Stimulated activated CD8-positive, alpha-beta memory T cell treated with anti-CD3 and anti-CD28 coated beads, Interleukin-4, amount 100 ng/mL, for 1 hour (primary cell): ENCODE measurements at places on chromosomes 3 and 15.

DNA sequence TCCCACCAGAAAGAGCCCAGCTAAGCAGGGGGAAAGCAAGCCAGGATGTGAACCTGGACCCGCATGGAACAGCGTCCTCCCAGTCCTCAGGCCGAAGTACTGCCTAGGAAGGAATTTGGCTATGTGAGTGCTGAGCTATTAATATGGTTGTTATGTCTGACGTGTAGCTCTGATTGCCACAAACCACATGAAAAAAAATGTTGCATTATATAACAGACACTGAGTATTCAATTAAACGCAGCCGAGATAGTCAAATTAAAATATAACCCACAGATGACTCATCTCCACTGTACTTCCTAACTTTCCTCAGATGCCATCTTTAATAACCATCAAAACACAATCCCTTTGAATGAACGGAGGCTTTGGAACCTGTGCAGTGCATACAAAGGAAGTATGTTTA is 111.1 kb downstream of the GABRB3 start:
- no peak for DNase-seq

DNA sequence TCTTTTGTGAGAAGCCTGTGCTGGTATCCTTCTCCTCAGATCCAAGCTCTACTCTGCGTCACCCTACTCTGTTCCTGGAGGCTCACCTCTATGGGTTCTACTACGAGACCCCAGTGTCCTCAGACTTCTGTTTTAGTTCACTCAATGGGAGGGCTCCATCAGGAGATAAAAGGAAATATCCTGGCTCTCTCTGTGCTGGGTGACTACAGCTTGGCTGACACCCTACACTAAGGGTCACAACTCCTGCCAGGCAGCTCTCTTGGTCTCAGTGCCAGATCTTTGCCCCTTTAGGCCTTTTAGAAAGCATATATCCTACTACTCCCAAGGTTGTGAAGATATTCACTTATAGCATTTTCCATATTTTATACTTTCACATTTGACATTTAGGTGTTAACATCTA is 46.5 kb downstream of the SPG11 start:
- DNase-seq, result no peak

DNA sequence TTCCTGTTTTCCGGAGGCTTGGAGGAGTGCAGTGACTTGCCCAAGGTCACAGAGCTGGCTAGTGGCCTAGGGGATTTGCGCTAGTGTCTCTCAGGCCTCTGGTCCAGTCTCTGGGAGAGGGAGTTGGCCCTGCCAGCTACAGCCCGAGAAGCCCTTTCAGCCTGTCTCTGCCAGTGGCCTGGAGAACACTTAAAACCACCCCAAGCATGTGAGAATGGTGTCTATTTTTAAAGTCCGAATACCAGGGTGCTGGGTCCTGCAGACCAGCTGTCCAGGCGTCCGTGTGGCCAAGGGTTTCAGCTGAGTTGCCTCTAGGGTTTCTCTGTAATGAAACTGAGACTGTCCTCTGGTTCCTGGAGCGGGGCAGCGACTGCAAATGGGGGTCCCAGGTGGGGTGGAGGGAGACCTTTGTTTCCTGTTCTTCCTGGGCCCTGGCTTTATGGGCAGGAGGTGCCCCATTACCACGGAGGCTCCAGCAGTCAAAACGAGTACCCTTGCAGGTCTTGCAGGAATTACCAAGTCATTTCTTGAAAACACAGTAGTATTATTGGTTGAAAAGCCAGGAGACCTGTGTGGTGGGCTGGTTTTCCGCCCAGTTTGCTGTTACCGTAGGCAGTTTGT is 2.2 kb downstream of the CAND2 start:
- no peak for DNase-seq

DNA sequence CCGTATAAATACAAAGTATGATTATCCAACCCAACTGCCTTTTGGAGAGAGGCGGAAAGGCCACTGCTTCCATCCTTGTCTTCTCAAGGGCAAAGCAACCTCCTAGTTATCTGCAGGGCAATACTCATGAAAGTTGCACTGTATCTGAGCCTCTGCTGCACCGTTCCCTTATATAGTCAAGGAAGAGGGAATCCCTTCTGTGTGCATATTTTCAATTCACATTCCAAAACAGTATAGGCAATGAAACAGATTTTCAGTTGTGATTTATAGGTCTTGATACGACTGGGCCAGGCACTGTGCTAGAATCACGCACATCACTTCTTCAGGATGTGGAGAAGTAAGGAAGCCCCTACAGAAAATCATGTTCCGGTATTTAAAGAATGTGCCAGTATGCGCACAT is 455.7 kb downstream of the FOXP1 start:
- no peak for DNase-seq

- no peak for DNase-seq
Measured at GRCh38 chr15:69653846-69654245, 201.2 kb downstream of the RPLP1 start.

GRCh38 chr15:61871926-61872522 is 188.2 kb downstream of the VPS13C start:
- DNase-seq, result no peak

DNA sequence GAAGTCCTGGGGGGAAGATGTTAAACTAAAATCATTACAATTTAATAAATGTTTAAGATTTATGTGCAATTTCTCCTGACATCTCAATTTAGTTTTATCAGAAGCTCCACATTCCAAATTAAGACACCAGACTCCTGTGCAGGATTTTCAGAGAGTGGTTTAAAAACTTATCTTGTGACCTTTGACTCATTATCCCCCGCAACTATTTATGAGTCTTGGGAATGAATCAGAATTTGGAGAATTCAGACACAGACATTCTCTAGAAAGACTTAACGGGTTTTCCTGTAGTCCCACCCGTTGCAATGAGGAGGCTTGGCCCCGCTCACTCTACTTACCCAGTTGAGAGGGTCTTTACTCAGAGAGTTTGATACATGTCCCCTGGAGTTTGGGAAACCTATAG is 7.1 kb downstream of the OR5K2 start:
- DNase-seq, result no peak

DNA sequence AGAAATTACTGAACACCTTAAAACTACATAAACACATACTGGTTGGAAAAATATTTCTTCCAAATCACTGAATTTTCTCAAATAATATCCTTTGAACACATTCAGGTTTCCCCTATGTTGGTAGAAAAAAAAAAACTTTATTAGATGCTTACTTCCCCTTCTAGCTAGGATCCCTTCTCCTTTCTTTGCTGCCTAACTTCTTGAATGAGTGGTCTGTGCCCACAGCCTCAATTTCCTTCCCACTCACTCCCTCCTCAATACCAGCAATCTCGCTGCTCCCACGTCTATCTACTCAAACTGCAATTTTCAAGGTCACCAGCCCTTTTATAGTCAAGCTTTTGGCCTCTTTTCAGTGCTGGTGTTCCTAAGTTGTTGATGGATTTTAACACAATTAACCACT is 8.3 kb downstream of the CD200R1 start:
- no peak for DNase-seq

GRCh38 chr15:62770111-62770660 is 272.4 kb upstream of the TPM1 start:
- no peak for DNase-seq

DNA sequence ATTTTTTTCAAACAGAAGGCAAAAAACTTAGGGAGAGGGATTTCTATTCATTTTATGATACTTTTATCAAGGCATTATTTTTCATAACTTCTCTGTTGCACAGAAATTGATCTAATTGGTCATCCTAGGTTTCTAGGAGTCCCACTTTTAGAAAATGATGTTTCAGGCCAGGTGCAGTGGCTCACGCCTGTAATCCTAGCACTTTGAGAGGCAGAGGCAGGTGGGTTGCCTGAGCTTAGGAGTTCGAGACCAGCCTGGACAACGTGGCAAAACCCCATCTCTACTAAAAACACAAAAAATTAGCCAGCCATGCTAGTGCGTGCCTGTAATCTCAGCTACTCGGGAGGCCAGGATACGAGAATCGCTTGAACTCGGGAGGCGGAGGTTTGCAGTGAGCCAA is 2.8 kb downstream of the LACTB start:
- no peak for DNase-seq

GRCh38 chr3:65406470-65406869 is 632.2 kb downstream of the MAGI1 start:
- no peak for DNase-seq

GRCh38 chr3:15934389-15935195 is 136.8 kb upstream of the ANKRD28 start:
- no peak for DNase-seq

DNA sequence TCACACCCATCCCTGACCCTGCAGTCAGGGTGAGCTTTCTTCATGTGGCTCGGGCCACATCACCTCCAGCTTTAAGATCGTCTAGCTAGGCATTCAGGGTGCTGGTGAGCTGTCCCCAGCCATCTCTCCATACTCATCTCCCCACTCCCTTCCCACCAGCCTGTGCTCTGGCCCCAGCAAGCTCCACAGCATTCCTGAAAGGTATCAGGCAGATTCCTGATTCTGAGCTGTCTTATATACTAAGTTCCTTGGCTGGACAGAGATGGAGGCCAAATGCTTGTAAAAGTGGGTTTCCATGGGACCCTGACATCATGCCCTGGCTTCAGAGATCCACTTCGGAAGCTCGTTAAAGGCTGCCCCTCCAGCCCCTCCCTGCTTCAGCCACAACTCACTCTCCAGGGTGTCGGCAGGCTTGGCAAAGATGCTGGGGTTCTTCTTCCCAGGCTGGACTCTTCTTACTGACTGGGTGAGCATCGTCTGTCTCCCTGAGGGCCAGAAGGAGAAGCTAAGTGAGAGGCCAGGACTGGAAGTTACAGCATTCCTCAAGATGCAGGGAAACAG is 3.9 kb downstream of the CILP start:
- no peak for DNase-seq

GRCh38 chr3:152376351-152377183 is 107.8 kb downstream of the MBNL1 start:
- DNase-seq, result no peak

DNA sequence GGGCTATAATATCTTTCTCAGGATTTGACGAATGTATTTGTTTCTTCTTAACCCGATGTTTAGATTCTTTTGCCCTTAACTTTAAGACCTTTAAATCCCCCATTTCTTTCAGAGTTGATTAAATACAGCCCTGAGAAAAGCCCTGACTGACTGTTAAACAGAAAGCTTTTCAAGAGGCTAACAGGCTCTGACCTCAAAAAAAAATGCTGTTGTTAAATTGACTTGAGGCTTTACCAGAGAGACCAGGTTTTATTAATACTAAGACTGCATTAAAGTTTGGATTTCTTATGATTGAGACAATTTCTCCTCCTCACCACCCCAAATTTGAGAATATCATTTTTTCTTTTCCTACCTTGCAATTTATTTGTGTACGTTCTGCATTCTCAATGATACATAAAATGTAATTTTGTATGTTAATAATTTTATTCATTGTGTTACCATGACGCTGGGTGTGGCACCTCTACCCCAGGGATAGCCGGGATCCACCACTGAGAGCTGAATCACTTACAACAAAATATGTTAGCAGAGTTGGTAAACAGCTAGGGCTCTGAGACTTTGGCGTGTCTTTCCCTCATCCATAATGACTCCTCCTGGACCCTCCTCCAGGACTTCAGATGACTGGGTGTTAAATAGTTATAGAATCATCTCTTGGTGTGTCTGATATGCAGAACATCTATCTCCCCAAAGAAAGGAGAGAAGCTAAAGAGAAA is 753.5 kb downstream of the NAALADL2 start:
- DNase-seq, result no peak

DNA sequence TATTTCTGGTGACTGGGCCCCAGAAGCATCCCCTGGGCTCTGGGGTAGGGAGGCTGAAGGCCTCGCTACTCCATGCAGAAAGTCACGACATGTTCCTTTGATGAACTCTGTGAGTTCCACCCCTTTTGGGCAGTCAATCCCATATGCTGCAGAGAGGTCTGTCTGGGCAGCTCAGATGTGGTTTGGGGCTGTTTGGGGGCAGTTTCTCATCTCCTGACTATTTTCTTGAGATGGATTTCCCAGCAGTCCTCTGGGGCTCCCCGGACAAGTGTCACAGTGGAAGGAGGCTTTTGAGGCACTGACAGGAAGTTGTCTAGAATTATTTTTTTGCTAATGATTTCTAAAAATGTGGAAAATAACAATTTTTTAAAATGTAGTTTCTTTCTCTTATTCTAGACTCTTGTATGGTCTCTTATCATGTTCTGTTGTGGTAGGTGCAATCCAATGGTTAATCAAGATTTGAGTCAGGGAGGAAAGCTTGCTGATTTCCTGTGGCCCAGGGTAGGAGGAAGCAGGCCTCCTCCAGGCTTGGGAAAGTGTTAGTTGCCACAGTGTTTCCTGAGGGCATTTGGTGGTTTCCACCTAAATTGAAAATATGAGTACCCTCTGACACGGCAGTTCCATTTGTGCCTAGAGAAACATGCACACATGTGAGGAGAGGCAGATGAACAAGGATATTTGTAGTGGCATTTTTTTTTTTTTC is 19.9 kb upstream of the TATDN2 start:
- no peak for DNase-seq

DNA sequence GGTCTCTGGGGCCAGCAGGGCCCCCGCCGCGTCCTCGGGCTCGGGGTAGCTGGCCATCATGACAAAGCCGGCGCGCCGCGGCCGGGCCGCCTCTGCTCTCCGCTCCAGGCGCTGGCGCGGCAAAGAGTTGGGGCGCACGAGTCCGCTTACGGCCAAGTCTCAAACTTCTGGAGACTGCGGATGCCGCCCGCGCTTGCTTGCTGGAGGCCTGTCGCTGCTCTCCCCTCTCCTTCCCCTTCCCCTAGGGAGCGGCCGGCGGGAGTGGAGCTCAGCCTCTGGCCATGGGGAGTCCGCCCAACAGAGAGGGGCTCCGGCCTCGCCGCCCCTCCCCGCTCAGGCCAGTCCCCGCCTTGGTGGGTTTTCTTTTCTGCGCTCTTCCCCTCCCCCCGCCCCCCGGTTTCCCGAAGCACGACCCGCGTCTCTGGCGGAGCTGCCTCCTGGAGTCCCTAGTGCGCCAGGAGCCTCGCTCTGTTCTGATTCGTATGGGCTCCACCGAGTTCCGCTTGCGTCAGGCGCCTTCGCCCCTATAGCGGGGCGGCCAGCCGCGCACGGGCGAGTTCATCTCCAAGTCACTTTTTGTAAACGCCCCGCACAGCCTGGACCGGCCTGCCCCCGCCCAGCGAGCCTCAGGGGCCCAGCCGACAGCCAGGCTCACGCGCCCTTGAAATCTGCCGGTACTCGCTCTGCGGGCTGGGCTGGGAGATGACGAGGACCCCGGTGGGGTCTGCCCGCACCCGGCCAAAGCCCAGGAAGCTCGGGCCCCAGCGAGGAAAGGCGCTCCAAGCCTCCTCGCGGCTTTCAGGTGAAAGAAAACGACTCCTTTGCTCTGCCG is at the start of the genes FOXL2 and FOXL2NB:
FOXL2 (minus strand) TSS at position 475 of the 832 bp plus-strand sequence; CDS start at position 60, 415 bp downstream.
FOXL2NB (plus strand) TSS at position 555 of the 832 bp plus-strand sequence; CDS start at position 703, 148 bp downstream.
- no peak for DNase-seq

- DNase-seq, result no peak
Measured at GRCh38 chr3:124277144-124277890, 285.4 kb upstream of the ROPN1 start.
